Neural progenitor cell (in vitro differentiated cells): ENCODE measurements at places on chromosomes 13 and 19. TPM values are rescaled to one million over a fixed set of nuclear protein-coding genes. Genes with fewer than 3 reads are reported as not detected.

FKBP8 gene
- total RNA-seq, result 115 and 418 TPM in 2 replicates

LILRB2 gene
- total RNA-seq, result not detected in 2 replicates

MBD3L3 gene
- not detected in 2 replicates for total RNA-seq

NR2F6 gene
- 14.3 and 67.0 TPM in 2 replicates for total RNA-seq
